CD4-positive, alpha-beta T cell treated with Interleukin-17A for 4 hours (primary cell): ENCODE measurements at places on chromosomes 12 and 14.

GRCh38 chr14:98694541-98694940 is 577.5 kb downstream of the BCL11B start:
- no peak for DNase-seq

GRCh38 chr14:105257464-105257863 is 9.1 kb downstream of the BTBD6 start:
- peak; percentile 55 for DNase-seq

- DNase-seq: no peak
Measured at GRCh38 chr12:19411234-19412204, 27.8 kb upstream of the AEBP2 start.

GRCh38 chr12:46609273-46609623 is 216.5 kb downstream of the SLC38A4 start:
- no peak for DNase-seq

GRCh38 chr12:62146318-62146717 is 113.9 kb upstream of the USP15 start:
- DNase-seq: no peak
